ENCODE measurements at places on chromosomes 11 and 22.

DNA sequence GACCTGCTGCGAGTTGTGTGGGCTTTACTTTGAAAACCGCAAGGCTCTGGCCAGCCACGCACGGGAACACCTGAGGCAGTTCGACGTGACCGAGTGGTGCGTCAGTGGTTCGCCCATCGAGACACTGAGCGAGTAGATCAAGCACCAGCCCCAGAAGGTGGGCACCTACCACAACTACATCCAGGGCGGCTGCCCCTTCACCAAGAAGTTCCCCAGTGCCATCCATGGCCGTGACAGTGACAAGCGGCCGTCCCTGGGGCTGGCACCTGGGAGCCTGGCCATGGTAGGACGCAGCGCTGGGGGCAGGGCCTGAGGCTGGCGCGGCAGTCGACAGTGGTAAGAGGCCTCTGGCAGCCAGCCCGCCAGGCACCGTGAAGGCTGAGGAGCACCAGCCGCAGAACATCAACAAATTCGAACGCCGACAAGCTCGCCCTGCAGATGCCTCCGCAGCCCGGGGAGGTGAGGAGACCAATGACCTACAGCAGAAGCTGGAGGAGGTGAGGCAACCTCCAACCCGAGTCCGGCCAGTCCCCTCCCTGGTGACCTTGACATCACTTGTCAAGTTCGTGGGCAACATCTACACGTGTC, 545.2 kb upstream of the CCDC179 start:
- no peak for DNase-seq

DNA sequence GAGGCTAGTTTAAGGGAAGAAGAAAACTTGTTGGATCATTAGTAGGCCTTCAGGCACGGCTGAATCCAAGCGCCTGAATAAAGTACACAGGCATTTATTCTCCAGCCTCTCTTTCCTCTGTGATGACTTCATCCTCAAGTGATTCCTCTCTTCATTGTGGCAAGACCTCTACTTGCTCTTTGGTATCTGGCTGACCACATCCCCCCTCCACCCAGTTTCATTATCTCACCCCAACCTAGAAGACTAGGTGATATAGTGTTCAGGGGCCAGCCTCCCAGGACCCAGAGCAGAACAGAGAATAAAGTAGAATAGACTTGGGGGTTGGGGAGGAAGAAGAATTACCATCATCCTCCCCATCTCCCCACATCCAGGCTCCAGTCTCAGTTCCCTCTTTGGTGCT, 189.3 kb downstream of the MIAT start:
- DNase-seq, result no peak

- no peak for DNase-seq
These were observed 3.3 kb upstream of the E2F8 start for GRCh38 chr11:19244084-19244483.

GRCh38 chr11:121722431-121723245, 269.9 kb upstream of the SORL1-AS1 start:
- peak; percentile 79 for DNase-seq

DNA sequence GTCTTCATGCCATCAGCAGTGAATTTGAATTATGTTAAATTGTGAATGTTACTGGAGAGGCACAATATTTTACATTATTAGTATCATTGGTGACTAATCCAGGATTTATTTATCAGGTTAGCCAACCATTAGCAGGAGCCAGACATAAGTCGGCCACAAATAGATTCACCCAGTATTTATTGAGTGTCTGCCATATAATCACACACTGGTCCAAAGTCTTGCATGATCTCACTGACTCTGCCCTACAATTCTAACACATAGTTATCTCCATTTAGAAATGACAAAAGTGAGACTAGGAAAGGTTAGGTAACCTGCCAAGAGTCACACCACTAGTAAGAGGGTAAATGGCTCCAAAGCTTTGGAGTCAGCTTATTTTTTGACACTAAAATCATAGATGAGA, 179.6 kb downstream of the BLID start:
- no peak for DNase-seq

- DNase-seq, result no peak
These were observed 873 bp downstream of the GPHA2 start for GRCh38 chr11:64934682-64935358.

DNA sequence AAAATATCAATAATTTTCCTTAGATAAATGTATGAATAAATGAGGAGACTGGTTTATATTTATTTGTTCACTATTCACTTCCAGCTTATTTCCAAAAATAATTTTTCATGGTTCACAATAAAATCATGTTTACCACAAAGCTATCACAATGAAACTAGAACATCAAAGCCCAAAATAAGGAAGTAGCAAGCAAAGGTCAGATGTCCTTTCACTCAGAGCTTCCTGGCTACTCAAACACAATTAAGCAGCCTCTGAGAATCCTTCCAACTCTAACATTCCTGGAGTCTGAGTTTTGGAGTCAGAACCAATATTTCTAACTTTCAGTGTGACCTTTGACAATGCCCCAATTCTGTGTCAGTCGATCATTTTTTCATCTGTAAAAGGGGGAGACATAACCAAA, 527.0 kb downstream of the SOX6 start:
- no peak for DNase-seq

DNA sequence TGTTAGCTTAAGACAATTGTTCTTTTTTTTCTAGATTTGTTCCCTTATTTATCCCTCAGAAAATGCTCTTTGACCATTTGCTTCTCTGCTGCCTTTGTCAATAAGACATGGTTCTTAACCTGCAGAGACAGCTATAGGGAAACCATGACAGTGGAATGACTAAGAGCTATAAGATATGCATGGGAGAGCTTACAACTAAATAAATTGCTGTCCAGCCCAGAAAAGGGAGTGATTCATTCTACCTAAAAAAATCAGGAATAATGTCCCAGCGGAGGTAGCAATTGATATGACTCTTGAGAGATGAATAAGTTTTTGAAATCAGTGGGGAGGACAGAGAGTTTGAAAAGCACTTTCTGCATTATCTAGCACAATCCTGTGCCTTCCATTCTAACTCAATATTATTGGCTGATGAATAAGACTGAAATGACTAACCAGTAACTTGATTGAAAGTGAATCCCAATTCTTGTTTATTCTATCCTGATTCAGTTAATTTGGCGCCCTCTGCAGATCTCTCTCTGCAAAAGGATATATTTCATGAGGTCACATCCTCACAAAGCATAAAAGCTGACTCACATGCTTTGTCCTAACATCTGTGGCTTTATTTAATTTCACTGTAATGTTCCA, 680.5 kb upstream of the API5 start:
- DNase-seq, result no peak

DNA sequence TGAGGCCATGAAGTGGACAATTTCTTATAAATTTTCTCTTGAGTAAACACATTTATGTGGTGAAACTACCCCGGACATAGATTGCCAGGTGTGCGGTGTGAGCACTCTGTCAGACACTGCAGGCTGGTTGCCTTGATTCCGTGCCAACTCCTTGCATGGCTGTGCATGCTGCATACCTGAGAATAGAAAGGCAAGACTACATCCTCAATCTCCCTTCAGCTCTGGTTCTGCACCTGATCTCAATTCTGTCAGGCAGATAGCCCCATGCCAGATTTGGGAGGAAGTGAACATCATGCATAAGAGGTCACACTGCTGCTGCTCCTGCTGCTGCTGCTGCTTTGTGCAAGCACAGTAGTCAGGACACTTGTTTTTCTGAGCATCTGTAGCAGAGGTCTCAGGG, 42.5 kb upstream of the DEUP1 start:
- DNase-seq, result no peak

DNA sequence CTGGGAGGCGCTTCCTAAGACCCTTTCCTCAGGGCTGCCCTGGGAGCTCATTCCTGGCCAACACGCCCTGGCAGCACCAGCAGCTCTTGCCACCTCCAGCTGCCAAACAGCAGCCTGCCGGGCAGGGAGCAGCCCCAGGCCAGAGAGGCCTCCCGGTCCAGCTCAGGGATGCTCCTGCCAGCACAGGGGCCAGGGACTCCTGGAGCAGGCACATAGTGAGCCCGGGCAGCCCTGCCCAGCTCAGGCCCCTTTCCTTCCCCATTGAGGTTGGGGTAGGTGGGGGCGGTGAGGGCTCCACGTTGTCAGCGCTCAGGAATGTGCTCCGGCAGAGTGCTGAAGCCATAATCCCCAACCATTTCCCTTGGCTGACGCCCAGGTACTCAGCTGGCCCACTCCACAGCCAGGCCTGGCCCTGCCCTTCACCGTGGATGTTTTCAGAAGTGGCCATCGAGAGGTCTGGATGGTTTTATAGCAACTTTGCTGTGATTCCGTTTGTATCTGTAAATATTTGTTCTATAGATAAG, 7.6 kb downstream of the SLC39A13 start:
- DNase-seq, result peak; percentile 91

DNA sequence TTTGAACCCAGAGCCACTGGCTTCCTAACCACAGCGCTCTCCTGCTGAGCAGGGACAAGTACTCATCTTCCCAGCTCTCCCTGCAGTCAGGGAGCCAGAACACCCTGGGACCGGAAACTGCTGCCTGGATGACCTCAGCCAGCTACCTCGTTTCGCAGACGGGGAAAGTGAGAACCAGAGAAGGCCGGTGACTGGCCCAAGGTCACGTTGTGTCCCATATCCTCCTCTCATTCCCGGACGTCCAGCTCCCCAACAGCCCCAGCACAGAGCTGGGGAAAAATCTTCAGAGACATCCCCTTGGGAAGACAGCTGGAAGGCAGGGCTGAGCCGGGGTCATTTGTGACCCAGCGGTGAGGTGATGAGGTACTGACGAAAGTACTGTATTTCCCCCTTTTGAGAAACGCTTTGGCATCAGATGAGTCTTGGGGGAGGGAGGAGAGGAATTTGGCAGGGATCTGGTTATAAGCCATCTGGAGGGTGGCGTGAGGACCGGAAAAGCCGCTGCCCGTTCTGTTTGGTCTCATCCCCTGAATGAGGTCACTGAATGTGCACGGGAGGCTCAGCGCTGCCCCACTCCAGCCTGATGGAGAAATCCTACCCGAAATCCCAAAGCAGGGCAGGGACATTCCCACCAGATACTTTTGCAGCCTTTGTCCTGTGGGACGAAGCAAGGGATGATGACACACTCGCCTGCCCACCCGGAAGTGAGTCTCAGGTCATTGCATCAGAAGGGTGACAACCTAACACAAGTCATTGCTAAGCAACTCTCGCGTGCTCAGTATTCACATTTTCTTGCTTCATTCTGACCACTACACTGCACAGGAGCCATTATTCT, 41.1 kb downstream of the LIF start:
- peak; percentile 90 for DNase-seq

- no peak for DNase-seq
These were observed 395 bp upstream of the HIPK3 start for GRCh38 chr11:33256813-33257159.

GRCh38 chr11:16973338-16973964, 40.8 kb downstream of the PLEKHA7 start:
- DNase-seq, result no peak

DNA sequence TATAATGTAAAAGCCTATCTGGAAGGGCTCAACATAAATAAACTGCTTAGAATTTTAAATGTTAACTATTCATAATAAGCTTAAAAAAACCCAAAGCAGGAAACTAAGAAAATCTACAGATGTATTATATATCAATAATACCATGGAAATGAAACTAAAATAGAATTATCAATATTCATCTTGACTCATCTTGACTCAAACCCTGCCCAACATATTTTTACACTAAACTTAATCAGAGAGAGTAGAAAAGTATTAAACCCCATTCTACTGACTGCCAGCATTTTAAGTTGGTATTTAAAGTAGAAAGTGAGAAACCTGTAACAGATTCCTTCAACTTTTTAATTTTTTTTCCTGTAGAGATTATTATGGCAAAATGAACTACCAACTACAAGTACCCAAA, 149.2 kb downstream of the ENTHD1 start:
- no peak for DNase-seq

DNA sequence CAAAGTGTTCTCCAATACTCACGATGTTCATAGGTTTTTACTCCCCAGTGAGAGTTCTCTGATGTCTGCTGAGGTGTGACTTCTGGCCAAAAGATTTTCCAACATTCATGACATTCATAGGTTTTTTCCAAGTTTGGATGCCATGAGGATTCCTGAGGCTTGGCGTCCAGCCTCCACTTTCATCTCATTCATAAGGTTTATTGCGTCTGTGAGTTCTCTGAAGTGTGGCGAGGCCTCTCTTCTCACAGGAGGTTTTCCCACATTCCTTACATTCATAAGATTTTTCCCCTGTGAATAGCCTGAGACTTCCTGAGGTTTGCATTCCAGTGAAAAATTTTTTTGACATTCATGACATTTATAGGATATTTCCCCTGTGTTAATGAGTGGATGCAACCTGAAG, 1014.1 kb downstream of the LRRC4C start:
- no peak for DNase-seq

GRCh38 chr22:40728731-40729189, 49.5 kb downstream of the MCHR1 start:
- no peak for DNase-seq

GRCh38 chr11:34750692-34751405, 130.0 kb downstream of the EHF start:
- DNase-seq, result no peak

DNA sequence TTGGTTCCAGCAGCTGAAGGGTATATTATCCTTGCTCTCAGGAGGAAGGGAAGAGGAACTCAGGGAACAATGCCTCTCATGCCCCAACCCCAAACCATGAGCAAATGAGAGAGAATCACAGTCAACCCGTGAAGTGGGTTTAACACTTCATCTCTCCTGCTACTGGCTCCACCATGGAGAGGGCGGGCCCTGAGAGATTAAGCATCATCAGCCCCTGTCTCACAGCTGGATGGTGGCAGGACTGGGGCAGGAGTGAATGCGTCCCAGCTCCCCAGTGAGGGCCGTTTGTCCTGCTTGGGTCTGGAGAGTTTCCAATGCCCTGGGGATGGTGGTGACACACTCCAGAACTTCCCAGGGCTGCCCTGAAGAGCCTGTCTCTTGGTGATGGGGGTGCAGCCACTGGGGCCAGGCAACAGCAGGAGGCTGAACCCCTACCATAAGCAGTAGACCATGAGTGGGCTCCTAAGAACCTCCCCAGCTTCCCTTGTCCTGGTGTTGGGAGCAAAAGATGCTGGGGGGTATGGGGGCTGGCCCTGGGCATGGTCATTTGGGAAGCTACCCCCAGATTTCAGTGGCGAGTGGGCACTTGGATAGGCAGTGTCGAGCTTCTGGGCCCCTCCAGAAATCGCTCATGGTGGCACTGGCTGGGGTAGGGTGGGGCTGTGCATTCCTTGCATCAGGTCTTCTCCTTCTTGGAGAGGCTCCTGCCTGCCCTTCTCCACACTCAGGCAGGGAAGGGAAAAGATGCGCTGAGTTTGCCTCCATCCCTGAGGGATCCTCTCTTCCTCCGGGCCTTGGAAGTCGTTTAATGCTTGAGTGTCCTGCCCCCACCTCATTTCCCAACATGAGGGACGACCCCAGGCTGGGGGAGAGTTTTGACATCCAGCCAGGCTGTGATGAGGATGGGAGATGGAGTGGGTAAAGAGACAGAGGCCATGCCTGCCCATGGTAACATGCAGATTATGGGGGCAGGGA, 157.5 kb downstream of the ST3GAL4 start:
- DNase-seq, result no peak

Data from stromal cell of bone marrow (primary cell).